HS-27A (cell line): ENCODE measurements at places on chromosomes 4 and X.
A peak's percentile ranks its signal among the peaks of the same experiment; 100 is the strongest.

DNA sequence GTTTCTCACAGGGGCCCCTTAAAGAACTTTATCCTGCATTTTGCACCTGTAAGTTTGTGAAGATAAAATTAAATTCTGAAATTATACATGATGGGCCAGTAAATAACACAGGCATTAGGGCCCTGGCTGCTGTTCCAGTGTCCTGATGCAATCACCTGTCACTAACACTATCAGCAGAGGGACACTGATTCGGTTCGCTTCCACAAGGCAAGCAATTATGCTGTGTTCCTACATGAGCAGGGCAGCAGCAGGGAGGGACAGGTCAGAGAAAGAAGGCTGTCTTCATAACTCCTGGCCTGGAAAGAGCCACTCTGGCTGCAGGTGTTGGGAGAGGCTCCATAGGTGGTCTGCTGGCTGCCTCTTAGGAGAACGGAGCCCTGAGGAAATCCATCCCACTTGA, 487.3 kb downstream of the MID1IP1 start:
- DNase-seq: no peak

GRCh38 chr4:17164666-17165065, 266.2 kb upstream of the LDB2 start:
- no peak for DNase-seq

- DNase-seq: no peak
These were observed 11.4 kb upstream of the S100G start for GRCh38 chrX:16638533-16638932.

DNA sequence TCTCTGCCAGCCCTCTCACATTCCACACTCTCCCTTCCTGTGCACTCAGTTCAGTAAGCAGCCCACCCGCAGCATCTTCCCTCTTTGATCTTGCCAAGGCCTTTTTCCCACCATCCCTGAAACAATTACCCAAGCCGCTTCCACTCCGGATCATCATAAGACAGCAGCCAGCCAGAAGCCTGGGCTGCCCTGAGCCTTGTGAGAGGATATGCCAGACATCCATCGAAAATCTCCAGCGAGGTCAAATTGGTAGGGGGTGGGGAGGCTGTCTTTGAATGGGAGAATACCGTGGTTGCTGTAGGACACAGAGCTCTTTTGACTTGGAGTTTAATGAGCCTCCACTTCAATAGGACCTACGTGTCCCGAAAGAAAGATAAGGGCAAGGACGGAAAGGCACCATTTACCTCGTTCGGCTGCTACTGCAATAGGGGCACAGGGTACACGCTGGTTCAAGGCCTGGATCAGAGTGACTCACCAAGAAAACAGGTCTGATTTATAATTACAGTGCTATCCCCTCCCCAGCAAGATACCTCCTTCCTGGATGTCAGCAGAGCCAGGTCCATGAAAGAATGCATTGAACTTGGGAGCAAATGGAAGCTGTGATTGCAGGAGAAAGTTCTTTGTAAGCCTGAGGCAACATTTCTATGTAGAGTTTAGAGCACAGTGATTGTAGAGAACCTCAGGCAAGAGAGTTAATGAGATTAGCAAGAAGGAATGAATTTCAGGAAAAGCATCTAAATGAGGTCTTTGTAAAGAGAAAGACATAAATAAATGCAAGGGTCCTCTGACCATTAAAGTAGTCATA, 39.5 kb downstream of the AMOT start:
- no peak for DNase-seq

GRCh38 chr4:94463771-94464170, 12.0 kb downstream of the PDLIM5 start:
- DNase-seq: no peak

DNA sequence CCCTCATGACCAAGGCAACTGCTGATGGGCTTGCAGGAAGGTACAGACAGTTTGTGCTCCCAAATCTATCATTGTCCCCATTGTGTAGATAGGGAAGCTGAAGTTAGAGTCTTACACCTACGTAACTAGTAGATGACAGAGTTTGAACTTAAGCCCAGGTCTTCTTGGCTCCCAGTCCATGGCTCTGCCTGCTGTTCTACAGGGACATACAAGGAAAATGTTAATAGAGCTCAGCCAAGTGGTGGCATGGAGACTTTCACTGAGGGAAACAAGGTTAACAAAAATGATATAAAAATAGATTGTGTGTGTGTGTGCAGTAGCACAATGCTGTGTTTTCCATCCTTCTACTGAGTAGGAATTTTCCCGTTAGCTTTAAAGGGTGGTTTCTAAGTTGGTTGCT, 936.5 kb downstream of the RPA4 start:
- no peak for DNase-seq

GRCh38 chr4:69057620-69058409, 38.5 kb upstream of the UGT2B7 start:
- no peak for DNase-seq

- DNase-seq: no peak
These were observed 162.0 kb upstream of the EOLA2 start for GRCh38 chrX:150100261-150100660.

GRCh38 chr4:32562010-32562409, 1841.8 kb downstream of the PCDH7 start:
- DNase-seq: no peak

- no peak for DNase-seq
These were observed 36.4 kb upstream of the RBM41 start for GRCh38 chrX:107154787-107155620.

GRCh38 chrX:42725196-42725595, 52.8 kb downstream of the PPP1R2C start:
- no peak for DNase-seq

DNA sequence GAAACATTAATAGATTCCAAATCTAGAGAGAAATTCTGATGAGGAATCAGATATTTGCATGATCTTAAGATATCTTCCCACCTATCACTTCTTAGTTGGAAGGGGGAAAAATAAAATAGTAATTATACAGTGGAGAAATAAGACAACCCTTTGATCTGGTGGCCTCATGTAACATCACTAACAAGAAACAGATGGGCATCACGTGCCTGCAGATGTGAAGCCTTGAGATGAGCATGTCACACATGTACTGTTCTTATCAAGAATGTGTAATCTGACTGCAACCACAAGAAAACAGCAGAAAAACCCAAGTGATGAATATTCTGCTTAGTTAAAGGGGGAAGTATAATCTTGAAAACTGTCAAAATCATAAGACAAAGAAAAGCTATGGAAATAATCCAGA, 31.4 kb upstream of the NKX6-1 start:
- no peak for DNase-seq

- DNase-seq: no peak
These were observed 284.7 kb downstream of the ZNF674 start for GRCh38 chrX:46260499-46260898.

- no peak for DNase-seq
These were observed 158.1 kb downstream of the MGST2 start for GRCh38 chr4:139823746-139824145.

- DNase-seq: no peak
These were observed 100.1 kb downstream of the LCORL start for GRCh38 chr4:17921451-17921850.

GRCh38 chrX:107445146-107445545, 4.3 kb upstream of the FRMPD3 start:
- DNase-seq: no peak

GRCh38 chrX:115713460-115713859, 152.5 kb downstream of the PLS3 start:
- no peak for DNase-seq

DNA sequence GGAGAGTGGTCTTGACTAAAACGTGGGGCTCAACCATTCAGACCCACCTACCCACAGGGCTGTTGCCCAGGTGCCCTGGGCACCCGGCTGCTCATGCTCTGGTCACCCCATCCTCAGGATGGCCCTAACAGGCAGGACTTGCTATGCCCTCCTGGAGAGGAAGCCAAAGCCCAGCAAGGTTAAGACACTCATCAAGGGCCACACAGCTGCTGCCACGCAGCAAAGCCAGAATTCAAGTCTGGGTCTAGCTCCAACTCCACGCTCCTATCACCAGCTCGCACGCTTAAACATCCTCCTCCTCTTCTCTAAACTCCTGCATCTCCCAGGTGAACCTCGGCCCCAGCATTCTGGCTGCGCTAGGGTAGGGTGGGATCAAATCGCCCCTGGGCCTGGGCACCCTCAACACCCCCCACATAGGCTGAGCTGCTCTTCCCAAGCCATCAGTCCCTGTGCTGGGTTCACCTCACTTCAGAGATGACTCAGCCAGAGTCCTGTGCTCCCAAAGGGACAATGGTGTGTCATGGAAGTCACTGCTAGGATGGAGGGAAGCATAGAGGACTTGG, 54.1 kb downstream of the PPP2R2C start:
- DNase-seq: no peak

- DNase-seq: no peak
These were observed 93.6 kb upstream of the CPEB2 start for GRCh38 chr4:14908635-14909034.

GRCh38 chrX:27815209-27815608, 7.4 kb downstream of the MAGEB10 start:
- no peak for DNase-seq

DNA sequence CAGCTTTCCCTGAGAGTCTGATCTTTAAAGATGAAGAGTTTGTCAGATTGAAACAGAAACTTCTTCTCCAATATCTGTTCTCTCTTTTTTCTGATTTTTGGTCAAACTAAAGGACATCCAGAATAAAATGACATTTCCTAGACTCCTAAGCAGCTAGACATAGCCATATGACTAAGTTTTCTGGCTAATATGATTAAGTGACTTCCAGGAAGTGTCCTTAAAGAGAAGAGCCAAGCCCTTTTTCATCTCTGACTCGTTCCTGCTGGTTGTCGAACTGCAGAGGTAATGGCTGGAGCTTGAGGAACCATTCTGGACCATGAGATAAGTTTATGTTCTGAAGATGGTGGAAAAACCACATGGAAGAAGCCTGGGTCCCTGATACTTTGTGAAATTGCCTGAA, 546.0 kb downstream of the BCOR start:
- DNase-seq: no peak

DNA sequence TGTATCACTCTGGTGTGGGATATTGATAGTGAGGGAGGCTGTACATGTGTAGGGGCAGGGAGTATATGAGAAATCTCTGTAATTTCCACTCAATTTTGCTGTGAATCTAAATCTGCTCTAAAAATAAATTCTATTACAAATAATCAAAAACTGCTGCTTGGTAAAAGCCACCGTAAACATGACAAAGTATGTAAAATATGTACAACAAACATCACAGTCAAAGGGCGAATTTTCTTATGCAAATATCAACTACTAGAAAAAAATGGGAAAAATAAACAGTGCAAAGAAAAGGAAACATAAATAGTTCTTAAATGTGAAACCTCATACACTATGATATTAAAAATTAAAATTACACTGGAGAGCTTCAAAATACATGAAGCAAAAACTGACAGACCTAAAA, 105.1 kb upstream of the DCLK2 start:
- no peak for DNase-seq

DNA sequence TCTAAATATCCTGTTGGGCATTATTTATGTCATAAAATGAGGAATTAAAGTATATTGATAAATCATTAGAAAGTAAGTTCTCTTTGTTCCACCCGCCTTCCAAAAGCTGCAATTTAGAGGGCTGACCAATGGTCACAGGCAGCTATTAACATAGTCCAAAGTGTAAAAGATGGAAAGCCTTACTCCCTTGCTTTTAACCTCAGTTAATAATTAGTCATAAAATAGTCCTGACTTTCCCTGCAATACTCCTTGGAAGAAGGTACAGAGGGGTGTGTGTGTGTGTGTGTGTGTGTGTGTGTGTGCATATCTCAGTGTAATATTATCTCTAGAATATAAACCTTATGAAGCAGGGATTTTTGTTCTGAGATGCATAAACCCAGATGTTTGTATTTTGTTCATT, 275.4 kb downstream of the FAT4 start:
- DNase-seq: no peak

GRCh38 chr4:148355442-148356123, 86.6 kb downstream of the NR3C2 start:
- no peak for DNase-seq

DNA sequence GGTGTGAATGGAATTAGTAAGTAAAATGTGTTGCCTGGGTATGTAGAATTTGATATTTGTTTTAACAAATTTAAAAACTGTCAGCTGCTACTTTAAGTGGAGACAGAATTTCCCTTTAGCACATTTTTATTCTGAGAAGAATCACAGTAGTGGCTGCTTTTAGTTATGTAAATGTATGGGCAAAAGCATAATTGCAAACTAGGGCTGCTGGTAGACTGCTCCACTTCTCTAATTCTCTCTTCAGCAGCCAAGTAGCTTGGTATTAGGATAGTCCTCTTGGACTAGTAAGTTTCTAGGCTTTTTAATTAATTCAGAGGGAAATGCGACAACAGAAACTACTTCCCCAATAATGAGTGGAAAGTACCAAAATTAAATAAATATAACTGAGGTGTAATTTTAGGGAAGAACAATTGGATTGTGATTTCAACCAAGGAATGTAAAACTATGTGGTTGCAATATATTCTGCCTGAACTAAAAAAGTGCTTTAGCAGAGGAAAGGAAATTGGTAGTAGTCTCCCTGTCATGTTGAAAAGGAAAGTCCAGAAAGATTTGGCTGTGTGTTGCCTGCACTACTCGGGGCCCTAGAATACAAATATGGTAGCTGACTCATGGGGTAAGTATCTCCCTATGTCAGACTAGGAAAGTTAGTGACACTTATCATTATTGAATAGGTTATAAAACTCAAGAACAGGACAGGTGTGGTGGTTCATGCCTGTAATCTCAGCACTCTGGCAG, 9.2 kb upstream of the EIF4E start:
- DNase-seq: no peak

- DNase-seq: no peak
These were observed 42.4 kb downstream of the HTR2C start for GRCh38 chrX:114626323-114626722.

DNA sequence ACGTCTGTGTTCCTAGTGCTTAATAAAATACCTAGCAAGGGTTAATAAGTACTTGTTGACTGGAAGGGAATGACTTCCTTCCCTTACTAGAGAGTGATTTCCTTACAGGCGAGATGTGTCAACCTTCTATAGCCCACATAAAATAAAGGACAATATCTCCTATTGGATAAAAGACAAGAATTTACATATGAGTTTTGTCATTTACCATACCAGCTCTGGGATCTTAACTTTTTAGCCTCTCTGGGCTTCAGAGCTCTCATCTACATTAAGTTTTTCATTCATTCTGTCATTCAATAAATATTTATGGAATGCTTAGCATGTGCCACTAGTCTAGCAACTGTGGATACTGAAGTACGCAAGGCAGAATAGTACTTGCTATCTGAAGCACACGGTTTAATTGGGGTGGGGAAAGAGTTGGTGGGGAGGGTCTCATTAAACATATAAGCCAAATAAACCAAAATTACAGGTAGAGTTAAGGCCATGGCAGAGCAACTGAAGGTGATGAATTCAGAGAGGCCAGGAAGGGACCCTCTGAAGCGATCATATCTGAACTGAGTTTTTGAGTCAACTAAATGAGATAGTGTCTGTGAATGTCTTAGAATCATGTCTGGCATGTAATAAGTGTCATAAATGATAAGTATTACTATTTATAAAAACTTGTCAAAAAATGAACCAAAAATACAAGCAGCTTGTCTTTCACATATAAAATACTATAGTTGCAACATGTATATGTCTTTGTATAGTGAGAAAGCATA, 91.6 kb upstream of the BMP2K start:
- peak; percentile 73 for DNase-seq
